Activated T-helper 1 cell treated with Interleukin-2 at 50 U/mL for 16 hours (primary cell): ENCODE measurements at places on chromosomes 6 and 20.

GRCh38 chr20:38344107-38344701, 2.1 kb upstream of the LBP start:
- no peak for DNase-seq

DNA sequence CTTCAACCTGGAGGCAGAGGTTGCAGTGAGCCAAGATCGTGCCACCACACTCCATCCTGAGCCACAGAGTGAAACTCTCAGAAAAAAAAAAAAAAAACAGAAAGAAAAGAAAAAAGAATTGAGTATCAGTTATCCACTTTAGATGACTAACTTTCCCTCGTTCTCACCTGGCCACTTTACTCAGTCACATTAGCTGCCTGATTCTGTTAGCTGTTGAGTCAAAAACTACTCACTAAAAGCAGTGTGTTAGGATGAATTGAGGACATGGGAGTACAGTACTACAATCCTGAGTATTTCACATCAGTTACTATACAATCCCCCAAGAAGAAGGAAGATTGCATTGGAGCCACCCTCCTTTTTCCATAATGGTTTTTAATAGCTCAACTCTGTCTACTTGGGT, 114.6 kb downstream of the ADAT2 start:
- DNase-seq, result no peak

DNA sequence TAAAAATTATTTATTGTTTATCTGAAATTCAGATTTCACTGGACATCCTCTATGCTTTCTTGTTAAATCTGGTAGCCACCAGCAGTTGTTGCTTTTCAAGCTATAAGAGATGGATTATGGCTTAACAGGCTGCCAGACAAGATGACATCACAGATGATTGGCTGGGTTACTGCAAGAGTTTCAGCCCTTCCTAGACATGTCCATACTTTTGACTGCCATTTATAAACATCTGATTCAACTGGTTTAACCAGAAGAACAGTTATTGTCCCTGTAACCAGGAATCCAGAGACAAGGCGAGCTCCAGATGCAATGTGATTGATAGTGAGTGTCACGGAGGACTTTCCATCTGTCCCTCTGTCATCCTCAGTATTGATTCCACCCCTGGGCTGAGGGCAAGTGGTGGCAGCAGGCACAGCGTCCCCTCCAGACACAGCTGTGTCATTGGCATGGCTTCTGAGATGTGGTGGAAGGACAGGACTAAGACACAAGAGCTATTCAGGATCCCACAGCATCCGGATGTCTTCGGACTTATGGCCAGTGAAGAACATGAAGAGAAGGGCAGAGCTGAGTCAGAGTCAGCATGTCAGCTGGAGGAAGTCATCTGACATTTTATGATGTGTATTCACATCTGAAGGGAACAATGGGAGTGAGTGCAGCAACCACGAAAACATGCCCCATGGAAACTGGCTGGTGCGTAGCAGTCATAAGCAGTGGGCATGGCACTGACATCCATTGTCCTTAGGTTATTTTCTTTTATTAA, 284.5 kb upstream of the CDYL start:
- DNase-seq, result no peak

- DNase-seq, result no peak
These were observed 105.8 kb upstream of the SUPT3H start for GRCh38 chr6:45483501-45483900.

DNA sequence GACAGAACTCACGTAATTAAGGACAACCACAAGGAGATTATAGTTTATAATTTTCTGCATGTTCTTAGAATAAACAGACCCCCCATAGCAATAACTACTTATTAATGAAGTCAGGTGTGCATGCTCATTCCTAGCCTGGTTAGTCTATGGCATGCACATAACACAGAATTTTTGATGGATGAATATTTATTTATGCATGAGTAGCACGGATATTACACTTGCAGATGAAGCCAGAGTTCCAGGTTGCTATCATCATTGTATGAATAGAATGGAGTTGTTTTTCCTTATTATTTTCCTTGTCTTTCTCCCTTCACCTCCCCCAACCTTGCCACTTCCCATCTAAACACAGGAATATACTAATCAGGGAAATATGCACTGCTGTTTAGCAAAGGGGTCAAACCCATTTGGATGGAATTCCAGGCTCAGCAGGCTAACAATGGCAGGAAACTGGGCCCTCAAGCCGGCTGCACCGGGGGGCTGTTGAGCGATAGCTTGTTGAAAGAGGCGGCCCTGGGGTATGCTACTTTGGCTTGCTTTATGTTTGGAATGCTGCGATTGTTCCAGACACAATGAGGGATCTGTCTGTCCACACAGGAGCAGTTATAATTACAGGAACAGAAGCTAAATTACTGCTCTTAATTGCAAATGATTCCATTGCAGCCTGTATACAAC, 112.6 kb downstream of the TMEM170B start:
- no peak for DNase-seq

- no peak for DNase-seq
These were observed 56.3 kb upstream of the CD93 start for GRCh38 chr20:23142162-23143050.

GRCh38 chr6:121890307-121890910, 455.0 kb downstream of the GJA1 start:
- DNase-seq, result no peak

DNA sequence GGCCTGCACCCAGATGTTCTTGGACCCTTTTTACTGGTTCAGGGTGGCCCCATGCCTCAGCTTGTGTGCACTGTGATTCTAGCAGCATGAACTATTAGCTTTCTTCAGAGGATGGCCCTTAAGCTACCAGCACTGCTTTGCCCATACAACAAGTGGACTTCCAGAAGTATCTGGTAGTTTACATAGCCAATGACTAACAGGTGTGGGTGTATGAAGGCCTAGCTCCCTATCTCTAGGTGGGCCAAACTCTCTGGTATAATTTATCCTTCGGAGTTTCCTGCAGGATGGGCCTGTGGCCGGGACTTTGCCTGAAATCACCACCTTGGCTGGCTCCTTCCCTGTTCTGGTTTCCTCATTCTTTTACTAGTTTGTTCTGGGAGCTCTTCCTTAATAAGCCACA, 26.1 kb upstream of the JAG1 start:
- no peak for DNase-seq
